ENCODE measurements at places on chromosomes 11 and 22.

- no peak for DNase-seq
Measured at GRCh38 chr11:26143566-26144290, 188.2 kb upstream of the ANO3 start.

GRCh38 chr22:46824980-46825544 is 62.6 kb downstream of the TBC1D22A start:
- DNase-seq = no peak

DNA sequence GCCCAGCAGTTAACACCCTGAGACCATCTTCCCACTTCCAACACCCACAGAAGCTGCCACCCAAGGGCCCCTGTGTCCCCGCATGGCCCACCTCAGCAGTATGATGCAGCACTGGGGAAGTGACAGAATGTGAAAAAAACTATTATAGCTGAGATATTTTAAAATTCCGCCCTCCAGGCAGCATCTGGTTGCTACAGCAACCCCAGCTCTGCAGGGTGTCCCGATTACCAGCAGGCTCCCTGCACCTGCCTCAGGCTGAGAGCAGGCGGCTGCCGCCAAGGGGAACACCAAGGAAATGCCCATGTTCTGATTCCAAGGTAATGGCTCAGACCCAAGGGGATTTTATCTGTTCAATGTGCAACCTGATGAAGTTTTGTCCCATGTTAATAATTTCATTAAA is 10.5 kb upstream of the TMEM121B start:
- no peak for DNase-seq

- no peak for DNase-seq
Measured at GRCh38 chr11:10498022-10498400, 42.9 kb downstream of the AMPD3 start.

GRCh38 chr11:31974366-31975136 is 116.3 kb upstream of the RCN1 start:
- DNase-seq = no peak

DNA sequence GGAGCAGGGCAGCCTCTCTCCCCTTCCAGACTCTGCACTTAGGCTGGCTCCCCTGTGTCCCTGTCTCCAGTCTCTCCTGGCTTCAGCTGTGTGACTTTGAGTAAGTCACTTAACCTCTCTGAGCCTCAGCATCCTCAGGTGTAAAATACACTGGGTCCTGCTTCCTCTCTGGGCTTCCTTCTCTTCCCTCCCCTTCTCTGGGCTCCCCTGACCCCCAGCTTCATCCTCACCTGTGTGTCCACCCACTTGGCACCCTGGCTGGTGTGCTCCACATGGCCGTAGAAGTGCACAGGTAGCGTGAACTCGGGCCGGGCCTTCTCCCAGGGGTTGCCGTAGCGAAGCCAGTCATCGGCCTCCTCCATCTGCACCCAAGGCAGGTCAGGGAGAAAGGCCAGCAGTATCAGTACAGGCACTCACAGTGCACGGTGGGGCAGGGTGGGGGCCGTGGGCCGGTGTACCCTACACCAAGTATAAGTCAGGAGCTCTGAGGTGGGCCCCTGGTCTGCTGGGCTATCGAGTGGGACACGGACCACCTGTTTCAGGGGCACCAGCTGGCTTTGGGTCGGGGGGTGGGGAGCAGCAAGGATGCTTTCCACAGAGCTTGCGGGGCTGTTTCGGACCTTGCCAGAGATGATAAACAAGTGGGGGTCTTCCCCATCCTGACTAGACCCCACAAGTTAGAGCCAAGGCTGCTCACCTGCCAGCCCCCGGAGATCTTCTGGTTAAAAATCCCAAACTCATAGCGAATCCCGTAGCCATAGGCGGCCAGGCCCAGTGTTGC is 2.0 kb downstream of the PYGM start:
- no peak for DNase-seq

GRCh38 chr22:30004694-30005093 is 75.6 kb upstream of the HORMAD2 start:
- no peak for DNase-seq

All from activated CD4-positive, alpha-beta T cell treated with anti-CD3 and anti-CD28 coated beads for 24 hours (primary cell).